ENCODE measurements at places on chromosomes 1 and 21. TPM values are rescaled to one million over a fixed set of nuclear protein-coding genes. Genes with fewer than 3 reads are reported as not detected.

SLC45A1 gene
- total RNA-seq: 6.1 TPM

LCE3B gene
- not detected for total RNA-seq

LCE6A gene
- not detected for total RNA-seq

GRCh38 chr1:94543893-94544635, 2.5 kb upstream of the F3 start:
- no peak overlapping the region for H3K4me3 ChIP-seq
- no peak for DNase-seq
- H3K27ac ChIP-seq: no peak overlapping the region

DNA sequence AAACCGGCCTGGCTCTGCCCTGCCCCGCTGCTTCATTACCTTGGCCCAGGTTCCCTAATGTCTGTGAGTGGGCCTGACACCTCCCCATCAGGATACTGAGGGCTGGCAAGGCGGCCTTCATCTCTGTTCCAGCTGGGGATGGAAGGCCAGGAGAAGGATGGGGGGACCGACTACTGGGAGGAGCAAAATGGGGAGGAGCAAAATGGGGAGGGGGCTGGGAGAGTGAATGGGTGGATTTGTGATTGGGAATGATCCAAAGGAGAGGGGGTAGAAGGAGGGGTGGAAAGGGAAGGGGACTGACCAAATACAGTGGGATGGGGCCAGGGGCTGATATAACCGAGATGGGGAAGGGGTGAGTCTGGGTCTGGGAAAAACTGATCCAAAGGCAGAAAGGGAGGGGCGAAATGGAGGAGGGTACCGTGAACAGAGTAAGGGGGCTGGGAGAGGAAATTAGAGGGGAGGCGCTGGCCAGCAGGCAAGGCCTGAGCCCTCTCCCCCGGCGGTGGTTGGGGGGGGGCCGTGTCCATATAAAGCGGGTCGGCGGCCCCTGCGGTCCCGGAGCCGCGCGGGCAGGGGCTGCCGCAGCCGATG, at the start of gene FOXE3:
FOXE3 (plus strand) TSS at position 558 of the 591 bp plus-strand sequence; CDS start at position 589, 31 bp downstream.
- no peaks in the 10 kb centered on the region for H3K4me1 ChIP-seq
- H3K4me3 ChIP-seq: peak within 1 kb of the TSS; percentile 68
- H3K27ac ChIP-seq: no peak within 1 kb of the TSS
- no peak for DNase-seq

DNA sequence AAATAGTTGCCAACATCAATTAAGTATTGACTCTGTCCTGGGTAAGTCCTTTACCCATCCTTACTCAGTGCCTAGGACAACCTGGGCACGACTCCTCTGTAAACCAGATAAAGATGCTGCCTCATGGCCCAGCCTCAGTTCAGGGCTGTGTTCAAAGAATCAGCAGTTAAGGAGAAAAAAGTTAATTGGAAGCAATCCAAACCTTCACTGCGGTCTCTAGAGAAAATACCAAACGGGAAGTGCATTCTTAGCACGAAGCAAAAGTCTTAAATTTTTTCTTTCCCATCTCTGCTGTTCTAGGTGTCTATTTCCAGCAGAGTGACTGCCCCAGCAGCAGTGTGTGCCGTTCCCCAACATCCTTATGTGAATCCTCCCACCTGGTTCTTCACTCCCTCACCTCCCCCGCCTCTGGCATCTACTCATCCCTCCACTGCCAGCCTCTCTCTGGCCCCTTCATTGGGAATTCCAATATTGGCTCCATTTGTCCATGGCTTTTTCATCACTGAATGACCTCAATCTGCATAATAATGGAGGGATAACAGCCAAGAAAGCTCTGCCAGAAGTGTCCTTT, 23.2 kb downstream of the KANK4 start:
- no peaks in the 10 kb centered on the region for H3K36me3 ChIP-seq
- peaks cover 4% of the 10 kb centered on the region for H3K27me3 ChIP-seq
- peaks cover 4% of the 10 kb centered on the region for H3K4me1 ChIP-seq
- DNase-seq: no peak
- H3K4me3 ChIP-seq: no peak overlapping the region
- no peak overlapping the region for H3K27ac ChIP-seq

GRCh38 chr1:153842006-153842471, 66.8 kb downstream of the SLC27A3 start:
- DNase-seq: no peak
- peaks cover 4% of the 10 kb centered on the region for H3K27me3 ChIP-seq
- no peak overlapping the region for H3K4me3 ChIP-seq
- peaks cover 2% of the 10 kb centered on the region for H3K4me1 ChIP-seq
- no peaks in the 10 kb centered on the region for H3K36me3 ChIP-seq

GRCh38 chr21:18252256-18252655, 7.6 kb downstream of the CHODL start:
- H3K36me3 ChIP-seq: no peaks in the 10 kb centered on the region
- H3K4me1 ChIP-seq: peaks cover 8% of the 10 kb centered on the region
- no peak overlapping the region for H3K4me3 ChIP-seq
- DNase-seq: no peak

PTGS2 gene
- not detected for total RNA-seq

Measured in glutamatergic neuron (in vitro differentiated cells).